Activated CD4-positive, alpha-beta T cell treated with anti-CD3 and anti-CD28 coated beads, Interleukin-2, amount 10 ng/mL, durations not matched to agents 7 days and 5 days (primary cell): ENCODE measurements at places on chromosomes 13 and 19. TPM values are rescaled to one million over a fixed set of nuclear protein-coding genes. Genes with fewer than 3 reads are reported as not detected.

- peak; percentile 7 for DNase-seq
Observed at GRCh38 chr13:23087880-23088279, 92.9 kb upstream of the SGCG start.

GRCh38 chr13:24900507-24900906 lies 136.5 kb downstream of the RNF17 start:
- DNase-seq: no peak

GRCh38 chr19:29323021-29323430 lies 110.1 kb upstream of the UQCRFS1 start:
- DNase-seq: no peak

DNA sequence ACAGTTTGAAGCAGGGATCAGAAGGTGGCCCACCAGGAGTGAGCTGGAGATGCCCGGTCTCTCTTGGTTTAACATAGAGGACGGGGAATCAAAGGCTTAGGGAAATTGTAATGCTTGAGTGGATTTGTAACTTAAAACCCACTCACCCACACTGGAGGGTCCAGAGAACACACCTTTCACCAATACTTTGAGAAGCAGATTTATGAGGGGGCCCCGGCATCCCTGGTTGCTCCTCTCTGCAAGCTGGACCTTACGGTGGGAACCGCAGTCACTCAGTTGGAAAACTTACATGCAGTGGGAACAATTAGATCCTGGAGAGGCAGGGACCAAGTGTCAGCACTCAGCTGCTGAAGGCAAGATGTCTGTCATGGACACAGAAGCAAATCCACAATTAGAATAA lies 20.5 kb downstream of the PPP5C start:
- DNase-seq: no peak

- DNase-seq: no peak
Observed at GRCh38 chr13:36668316-36668715, 5.5 kb upstream of the SERTM1 start.

DNA sequence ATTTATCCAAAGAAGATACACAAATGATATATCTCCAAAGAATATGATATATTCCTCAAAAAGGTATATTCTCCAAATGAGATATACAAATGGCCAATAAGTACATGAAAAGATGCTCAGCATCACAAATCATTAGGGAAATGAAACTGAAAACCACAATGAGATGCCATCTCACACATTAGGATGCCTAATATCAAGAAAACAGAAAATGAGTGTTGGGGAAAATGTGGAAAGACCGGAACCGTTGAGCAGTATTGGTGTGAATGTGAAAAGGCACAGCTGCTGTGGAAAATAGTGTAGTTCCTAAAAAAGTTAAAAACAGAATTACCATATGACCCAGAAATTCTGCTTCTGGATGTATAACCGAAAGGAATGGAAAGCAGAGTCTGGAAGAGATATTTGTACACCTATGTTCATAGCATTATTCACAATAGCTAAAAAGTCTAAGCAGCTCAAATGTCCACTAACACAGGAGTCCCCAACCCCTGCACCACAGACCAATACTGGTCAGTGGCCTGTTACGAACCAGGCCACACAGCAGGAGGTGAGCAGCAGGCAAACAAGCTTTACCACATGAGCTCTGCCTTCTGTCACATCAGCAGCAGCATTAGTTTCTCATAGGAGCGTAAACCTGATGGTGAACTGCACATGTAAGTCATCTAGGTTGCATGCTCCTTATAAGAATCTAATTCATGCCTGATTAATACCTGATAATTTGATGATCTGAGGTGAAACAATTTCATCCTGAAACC lies 291.9 kb downstream of the PCDH20 start:
- DNase-seq: no peak

DNA sequence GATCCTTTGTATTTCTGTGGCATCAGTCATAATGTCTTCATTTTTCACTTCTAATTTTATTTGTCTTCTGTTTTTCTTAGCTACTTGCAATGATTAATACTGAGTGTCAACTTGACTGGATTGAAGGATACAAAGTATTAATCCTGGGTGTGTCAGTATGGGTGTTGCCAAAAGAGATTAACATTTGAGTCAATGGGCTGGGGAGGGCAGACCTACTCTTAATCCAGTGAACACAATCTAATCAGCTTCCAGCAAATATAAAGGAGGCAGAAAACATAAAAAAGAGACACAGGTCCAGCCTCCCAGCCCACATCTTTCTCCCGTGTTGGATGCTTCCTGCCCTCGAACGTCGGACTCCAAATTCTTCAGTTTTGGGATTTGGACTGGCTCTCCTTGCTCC lies 640.9 kb upstream of the MIR17HG start:
- DNase-seq: no peak

GRCh38 chr19:29620931-29621351 lies 14.9 kb downstream of the POP4 start:
- peak; percentile 53 for DNase-seq

DZIP1 gene
- 0.05 TPM for total RNA-seq

FFAR3 gene
- not detected for total RNA-seq

APBA3 gene
- total RNA-seq: 45.8 TPM
